Placental pericyte (primary cell): ENCODE measurements at places on chromosomes 2 and 18. TPM values are rescaled to one million over a fixed set of nuclear protein-coding genes. Genes with fewer than 3 reads are reported as not detected.

RAMP1 gene
- 1.5 and 13.2 TPM in 2 replicates for total RNA-seq

SERPINB10 gene
- total RNA-seq = 0.57 and 1.1 TPM in 2 replicates

CNTNAP5 gene
- not detected in 2 replicates for total RNA-seq

XIRP2 gene
- total RNA-seq = under 0.01 and 1.9 TPM in 2 replicates

ALPP gene
- total RNA-seq = under 0.01 TPM in 1 of 2 replicates, not detected in the other
